T follicular helper cell (primary cell): ENCODE measurements at places on chromosomes 1 and 21.

- DNase-seq, result no peak
Measured at GRCh38 chr1:6515771-6516170, 24.3 kb upstream of the PLEKHG5 start.

GRCh38 chr1:62084310-62084890, 110.2 kb upstream of the L1TD1 start:
- no peak for DNase-seq

DNA sequence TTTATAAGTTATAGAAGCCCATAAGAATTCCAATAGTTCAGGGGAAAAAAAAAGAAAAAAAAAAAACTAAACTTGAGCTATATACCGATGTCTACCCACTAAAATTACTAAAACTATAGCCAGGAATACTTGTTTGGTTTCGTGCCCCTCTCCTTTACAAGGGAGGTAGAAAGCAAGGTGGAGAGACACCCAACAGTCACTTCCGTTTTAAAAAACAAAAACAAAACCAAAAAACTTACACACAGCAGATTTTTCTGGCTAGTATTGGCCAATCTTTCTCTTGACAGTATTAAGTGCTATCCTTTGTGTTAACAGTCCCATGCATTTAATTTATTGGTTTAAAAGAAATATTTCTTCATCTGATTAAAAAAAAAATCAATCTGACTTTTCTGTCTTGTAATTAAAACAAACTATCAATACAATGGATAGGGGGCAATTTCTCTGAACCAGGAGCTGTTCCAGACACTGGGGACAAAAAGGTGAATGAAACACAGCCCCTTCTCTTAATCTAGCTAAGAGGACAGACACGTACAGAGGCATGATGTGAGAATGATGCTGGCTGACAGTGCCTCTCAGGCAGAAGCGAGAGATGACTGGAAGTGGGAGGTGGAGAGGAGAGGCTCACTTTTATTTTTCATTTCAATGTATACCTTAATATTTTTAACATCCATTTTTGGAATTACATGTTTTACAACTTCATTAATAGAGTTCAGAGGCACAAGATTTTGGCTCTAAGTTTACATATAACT, 214.8 kb downstream of the RERE start:
- no peak for DNase-seq

- DNase-seq, result no peak
Measured at GRCh38 chr1:84370266-84370665, 28.0 kb upstream of the DNASE2B start.

GRCh38 chr1:35611655-35612054, 29.7 kb downstream of the PSMB2 start:
- no peak for DNase-seq

DNA sequence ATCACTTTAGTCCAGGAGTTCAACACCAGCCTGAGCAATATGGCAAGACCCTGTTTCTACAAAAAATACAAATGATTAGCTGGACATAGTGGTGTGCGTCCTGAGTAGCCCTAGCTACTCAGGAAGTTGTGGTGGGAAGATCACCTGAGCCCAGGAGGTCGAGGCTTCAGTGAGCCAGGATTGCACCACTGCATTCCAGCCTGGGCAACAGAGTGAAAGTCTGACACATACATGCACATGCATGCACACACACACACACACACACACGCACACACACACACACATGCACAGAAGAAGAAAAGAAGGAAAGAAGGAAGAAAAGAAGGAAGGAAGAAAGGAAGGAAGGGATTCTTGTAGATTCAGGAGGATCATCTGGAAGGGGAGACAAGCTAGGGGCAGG, 104.4 kb upstream of the USP25 start:
- no peak for DNase-seq

GRCh38 chr21:44933199-44933917, 6.5 kb upstream of the SLX9 start:
- no peak for DNase-seq

GRCh38 chr1:47431534-47431933, 6.3 kb upstream of the FOXD2 start:
- DNase-seq, result no peak

GRCh38 chr1:114040273-114041015, 61.2 kb downstream of the OLFML3 start:
- DNase-seq, result no peak
